ENCODE measurements at places on chromosomes 4 and X.

GRCh38 chr4:1873291-1873690, 2.1 kb downstream of the NSD2 start:
- no peak for DNase-seq

GRCh38 chr4:36651253-36651652, 369.8 kb downstream of the DTHD1 start:
- no peak for DNase-seq

- no peak for DNase-seq
Observed at GRCh38 chr4:179803857-179804256, 2361.6 kb upstream of the AGA start.

- DNase-seq, result no peak
Observed at GRCh38 chrX:40008791-40009461, 88.8 kb downstream of the BCOR start.

DNA sequence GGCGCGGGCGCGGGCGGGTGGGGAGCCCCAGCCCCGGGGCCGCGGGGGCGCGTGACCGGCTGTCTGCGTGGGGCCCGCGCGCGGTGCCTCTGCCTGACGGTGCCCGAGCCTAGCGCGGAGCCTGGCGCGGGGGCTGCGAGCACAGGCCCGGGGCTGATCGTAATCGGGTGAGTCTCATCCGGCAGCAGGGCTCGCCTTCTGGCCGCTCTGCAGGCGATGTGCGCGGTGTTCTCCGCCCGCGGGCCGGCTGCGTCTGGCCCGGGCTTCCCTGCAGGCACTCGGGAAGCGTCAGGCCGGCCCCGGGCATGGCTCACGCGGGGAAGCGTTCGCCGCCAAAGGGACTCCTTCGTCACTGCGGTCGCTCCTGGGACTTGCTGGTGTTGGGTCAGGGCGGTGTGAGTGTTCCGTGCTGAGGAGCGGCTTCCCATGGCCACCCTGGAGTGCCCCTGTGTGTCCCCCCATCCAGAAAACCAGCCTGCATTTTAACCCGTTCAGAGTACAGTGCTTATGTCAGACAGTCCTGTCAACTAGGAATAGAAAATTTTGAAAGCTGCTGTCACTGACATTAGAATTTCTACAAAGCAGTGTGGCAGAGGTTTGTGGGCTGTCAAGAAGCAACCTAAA, 40.6 kb downstream of the FAM149A start:
- no peak for DNase-seq

DNA sequence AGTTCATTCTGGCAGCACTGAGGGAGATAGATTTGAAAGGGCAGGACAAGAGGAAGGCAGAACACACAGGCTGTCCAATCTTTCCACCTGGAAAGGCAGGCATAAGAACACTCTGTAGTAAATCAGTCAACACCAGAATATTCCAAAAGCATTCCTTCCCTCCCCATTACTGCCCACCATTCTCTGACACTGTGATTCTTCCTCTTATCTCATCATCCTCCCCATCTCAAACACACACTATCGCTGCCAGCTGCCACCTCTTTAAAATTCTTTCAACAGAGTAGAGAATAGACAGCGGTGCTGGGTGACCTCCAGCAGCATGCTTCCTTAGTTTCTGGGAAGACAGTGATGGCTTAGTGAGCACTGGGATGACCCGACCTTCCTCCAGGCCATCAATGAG, 53.7 kb upstream of the MYOZ2 start:
- no peak for DNase-seq

- no peak for DNase-seq
Observed at GRCh38 chrX:56728752-56729151, 291 bp upstream of the NBDY start.

DNA sequence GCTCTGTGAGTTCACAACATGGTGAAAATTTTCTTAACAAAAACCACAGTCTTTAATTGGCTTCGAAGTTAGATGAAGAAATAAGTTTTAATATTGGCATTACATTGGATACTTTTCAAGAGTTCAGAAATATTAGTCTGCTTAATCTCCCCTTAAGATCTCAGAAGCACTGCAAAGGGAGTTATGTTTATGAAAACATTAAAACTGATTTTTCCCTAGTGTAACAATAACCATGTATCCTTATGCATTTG, 1.5 kb downstream of the SETD7 start:
- no peak for DNase-seq

DNA sequence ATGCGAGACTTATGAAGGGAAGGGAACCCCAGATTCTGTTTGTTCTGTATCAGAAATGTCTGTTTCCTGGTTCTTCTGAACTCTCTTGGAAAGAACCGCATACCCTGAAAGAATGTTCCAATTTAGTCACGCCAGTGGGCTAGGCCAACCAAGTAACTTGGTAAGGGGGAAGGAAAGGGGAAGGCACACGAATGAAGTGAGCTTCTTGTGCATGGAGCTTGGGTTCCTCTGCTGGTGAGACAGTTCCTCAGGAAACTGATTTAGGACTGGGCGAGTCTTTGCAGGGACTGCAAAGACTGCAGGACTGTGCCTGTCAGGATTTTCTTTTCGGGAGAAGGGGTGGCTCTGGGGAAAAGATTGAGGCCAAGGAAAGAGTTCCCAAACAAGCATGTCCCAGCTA, 35.6 kb downstream of the FRMPD3 start:
- no peak for DNase-seq

- DNase-seq, result no peak
Observed at GRCh38 chrX:110667706-110668105, 127.9 kb downstream of the CHRDL1 start.

GRCh38 chrX:149124526-149125108, 380.5 kb downstream of the IDS start:
- no peak for DNase-seq

DNA sequence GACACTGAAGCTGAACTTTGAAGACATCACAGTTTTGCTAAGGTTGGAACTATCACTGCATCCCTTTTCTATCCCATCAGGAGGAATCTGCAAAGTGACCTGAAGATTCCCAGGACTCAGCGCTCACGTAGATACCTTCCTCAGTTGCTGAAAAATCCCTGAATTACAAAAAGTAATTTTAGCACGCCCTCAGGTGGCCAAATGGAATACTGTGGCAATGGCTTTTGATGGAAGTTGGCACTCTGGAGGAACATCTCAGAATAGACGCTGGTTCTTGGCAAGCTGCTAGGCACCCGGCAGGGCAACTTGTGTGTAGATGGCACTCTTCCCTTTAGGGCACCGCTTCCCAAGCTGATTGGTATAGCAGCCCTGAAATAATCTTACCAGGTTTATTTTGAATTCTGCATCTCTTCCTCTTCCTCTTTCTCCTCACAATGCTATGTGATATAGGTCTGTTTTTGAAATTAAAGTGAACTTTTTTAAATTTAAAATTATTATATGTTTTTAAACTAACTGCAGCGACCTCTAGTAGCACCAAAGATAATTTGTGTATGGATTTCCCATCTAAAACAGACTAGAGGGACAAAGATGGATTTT, 16.3 kb upstream of the ESX1 start:
- peak; percentile 17 for DNase-seq

DNA sequence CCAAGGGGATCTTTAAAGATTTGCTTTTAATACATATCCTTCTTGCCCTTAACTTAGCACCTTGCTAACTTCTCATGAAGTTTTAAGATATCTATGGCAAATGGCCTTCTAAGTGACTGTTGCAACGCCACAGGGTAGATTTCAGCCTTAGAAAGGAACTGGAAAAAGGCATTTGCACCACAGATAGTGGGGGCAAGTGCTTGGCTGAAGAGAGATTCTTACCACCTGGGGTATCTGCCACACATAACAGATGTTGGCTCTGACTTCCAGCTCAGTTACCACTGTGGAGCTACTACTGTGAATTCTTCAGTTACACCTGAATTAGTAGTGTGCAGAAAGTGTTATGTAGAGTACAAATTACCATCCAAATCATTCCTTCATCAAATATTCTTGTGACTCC, 302.6 kb downstream of the PPP3CA start:
- DNase-seq, result no peak

DNA sequence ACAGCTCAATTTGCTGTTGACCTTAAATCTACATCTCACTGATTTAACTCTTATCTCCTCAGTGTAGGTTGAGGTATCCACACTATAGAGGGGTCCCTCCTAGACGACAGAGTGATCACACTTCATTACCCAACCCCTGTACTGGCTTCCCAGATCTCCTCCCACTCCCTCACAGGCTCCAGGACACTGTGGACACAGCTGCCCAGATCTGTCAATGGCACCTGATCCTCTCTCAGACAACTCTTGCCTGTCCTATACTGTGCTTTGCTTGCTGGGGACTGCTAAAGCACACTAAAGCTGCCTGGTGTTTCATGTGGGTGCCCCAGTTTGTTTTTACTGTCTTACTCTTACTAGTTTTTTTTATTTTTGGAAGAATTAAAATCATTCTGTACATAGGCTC, 27.9 kb downstream of the RAB40AL start:
- DNase-seq, result no peak

- DNase-seq, result no peak
Observed at GRCh38 chr4:174549721-174550120, 27.4 kb upstream of the HPGD start.

DNA sequence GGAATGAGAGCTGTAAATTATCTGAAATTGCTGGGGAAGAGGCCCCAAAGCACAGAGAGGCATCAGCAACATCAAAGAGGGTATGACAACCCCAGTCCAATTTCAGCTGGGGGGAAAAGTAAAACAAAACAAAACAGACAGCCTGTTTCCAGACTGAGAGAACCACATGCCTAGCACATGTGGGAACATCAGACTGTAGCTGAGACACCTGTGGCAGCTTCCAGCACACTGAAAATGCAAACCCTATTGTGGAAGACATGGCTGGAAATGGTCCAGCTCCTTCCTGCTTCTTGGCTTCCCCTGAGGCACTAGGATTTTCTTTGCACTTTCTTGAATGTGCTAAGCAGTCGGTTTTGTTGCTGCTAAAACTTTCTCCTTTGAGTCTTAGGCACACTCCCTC, 240.9 kb upstream of the STS start:
- DNase-seq, result no peak

DNA sequence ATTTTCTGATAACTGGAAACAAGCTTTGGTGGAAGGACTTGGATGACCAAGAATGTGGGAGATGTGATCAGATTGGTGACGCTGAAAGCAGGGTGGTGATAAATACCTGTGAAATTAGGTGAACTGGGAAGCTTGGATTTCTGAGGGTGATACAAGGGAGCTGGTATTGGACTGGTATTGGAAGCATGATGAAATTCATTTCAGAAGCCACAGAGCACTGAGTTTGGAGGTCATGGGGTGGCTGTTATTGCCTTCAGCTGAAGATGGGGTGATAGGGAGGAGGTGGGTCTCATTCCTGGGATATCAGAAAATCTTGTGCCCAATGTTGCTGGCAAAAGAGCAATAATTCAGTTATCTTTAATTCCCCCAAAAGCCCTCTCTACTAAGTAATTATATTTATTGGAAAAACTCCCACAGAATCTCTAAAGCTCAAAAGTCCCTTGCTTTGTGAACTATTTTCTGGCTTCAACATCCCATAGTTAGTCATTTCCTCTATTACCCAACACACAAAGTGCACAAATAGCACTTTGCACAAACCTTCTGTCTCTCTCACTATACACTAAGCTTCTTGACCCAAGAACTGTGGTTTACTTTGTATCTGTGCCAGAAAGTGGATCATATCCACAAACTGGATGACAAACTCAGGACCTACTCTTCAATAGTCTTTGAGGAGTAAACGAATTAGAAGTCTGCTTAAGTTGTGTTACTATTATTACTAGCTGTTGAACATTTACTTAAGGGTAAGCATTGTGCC, 23.1 kb upstream of the CAMK2D start:
- DNase-seq, result peak; percentile 92

DNA sequence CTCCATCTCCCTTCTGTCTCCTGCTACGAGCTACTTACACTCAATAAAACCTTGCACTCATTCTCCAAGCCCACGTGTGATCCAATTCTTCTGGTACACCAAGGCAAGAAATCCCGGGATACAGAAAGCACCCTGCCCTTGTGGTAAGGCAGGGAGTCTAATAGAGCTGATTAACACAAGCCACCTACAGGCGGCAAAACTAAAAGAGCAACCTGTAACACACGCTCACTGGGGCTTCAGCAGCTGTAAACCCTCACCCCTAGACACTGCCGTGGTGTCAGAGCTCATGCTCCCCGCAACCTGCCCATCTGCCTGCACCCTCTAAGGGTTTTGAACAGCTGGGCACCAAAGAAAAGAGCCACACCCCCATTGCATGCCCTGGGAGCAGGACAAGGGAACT, 755.4 kb upstream of the HTR2C start:
- no peak for DNase-seq

DNA sequence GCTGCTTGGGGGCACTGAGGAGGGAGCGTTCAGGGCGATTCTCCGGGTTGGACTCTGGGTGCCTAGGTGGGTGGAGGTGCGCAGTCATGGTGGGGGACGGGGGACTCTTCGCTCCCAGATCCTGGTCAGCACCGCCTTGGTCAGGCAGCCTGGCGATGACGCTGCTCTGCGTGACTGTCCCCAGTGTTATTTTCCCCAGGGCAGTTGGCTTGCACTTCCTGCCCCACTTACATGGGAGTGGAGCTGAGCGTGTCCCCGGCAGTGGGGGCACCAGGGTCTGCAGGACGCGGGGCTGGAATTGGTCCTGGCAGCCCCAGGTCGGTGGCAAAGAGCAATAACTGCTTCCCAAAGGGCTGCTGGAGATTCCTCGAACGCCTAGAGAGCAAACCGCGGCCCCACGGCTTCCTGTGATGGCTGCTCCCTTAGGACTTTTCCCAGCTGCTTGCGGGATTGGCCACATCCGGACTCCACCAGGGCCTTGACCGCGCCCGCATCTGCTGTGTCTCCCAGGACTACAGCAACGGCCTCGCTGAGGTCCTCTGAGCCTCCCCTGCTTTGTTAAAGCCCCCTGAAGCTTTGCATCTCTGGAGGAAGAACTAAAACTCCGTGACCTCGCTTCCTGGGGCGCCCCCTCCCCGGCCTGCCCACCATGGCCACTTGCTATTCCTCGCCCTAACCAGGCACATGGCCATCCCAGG, 35.3 kb upstream of the GPR78 start:
- no peak for DNase-seq

DNA sequence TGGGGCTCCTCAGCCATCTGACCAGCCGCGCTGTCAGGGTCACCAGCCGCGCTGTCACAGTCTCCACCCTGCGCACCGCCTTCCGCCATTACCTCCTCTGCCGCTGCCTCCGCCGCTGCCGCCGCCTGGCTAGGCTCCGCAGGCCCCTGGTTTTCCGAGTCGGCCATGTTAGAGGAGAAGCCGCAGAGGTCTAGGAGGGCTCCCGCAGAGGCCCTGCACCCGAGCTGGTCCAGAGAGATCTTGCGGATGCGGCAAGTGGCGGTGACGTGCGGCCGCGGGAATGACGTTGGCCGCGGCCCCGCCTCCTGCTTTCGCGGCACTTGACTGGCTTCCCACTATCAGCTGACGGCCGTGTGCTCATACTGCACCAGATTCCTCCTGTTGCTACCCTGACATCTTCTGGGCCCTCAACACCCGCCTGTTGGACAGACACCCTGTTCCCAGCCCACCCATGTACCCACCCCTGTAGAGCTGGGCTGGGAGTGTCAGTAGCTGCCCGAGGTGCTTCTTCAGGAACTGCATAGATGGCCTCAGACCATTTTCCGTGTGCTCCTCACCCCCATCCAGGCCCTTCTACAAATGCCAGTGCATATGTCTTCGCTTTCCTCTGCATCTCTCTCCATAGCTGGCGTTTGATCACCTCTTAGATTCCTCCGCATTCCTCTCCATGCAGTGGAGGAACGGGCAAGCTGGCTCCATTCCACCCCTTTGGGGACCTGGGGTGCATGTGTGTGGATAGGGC, at the start of gene NAP1L5:
TSS of gene NAP1L5 (minus strand) at position 242 of the 742 bp plus-strand sequence. CDS start at position 167, 75 bp downstream.
- peak; percentile 63 for DNase-seq

All from HCEC 1CT (cell line).